ENCODE measurements at places on chromosomes 13 and 19. TPM values are rescaled to one million over a fixed set of nuclear protein-coding genes. Genes with fewer than 3 reads are reported as not detected.

ZNF699 gene
- total RNA-seq, result 1.7 TPM

DNMT1 gene
- 60.6 TPM for total RNA-seq

VSIG10L gene
- 11.0 TPM for total RNA-seq

PSG11 gene
- not detected for total RNA-seq

CAMSAP3 gene
- total RNA-seq, result 6.1 TPM

SIGLEC6 gene
- not detected for total RNA-seq

DCT gene
- total RNA-seq, result not detected

RASGRP4 gene
- not detected for total RNA-seq

F10 gene
- not detected for total RNA-seq

KCNJ14 gene
- total RNA-seq, result 1.1 TPM

C13orf42 gene
- total RNA-seq, result not detected

ZNF506 gene
- total RNA-seq, result 0.08 TPM

LIG1 gene
- 64.4 TPM for total RNA-seq

CD209 gene
- not detected for total RNA-seq

SLC5A5 gene
- 0.15 TPM for total RNA-seq

THSD1 gene
- total RNA-seq, result 7.3 TPM

ZNF681 gene
- total RNA-seq, result not detected

ALDH16A1 gene
- 24.5 TPM for total RNA-seq

CALR3 gene
- not detected for total RNA-seq

LGALS4 gene
- total RNA-seq, result 0.74 TPM

VSTM2B gene
- not detected for total RNA-seq

NOVA2 gene
- total RNA-seq, result 0.33 TPM

ZNF415 gene
- total RNA-seq, result not detected

NLRP7 gene
- not detected for total RNA-seq

ZNF486 gene
- total RNA-seq, result not detected

ZNF793 gene
- total RNA-seq, result not detected

BRME1 gene
- total RNA-seq, result 1.6 TPM

TMC4 gene
- total RNA-seq, result 0.79 TPM

ZNF730 gene
- total RNA-seq, result not detected

All from A549 treated with Mapracorat at 1 μM for 4 hours (cell line).